ENCODE measurements at places on chromosomes 6 and 20. TPM values are rescaled to one million over a fixed set of nuclear protein-coding genes. Genes with fewer than 3 reads are reported as not detected.

DNA sequence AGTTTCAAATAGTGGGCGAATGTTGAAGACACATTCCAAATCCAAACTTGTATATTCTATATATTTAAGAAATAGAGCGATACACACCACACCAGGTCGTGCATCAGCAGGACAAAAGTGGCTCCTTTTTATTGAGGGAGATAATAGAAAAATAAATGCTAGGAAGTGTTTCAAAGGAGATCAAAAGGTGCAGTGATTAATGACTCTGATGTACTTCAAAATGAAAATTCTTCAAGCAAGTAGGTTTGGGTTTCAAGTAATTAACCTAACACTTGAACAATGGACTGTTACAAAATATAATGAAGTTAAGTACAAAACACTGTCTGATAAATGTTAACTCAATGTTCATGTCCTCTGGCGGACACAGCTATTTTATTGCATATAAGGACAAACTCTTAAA lies 185.9 kb downstream of the BTBD9 start:
- DNase-seq, result no peak

- no peak for DNase-seq
These were observed 382.6 kb downstream of the SMOC2 start for GRCh38 chr6:168823397-168824212.

DNA sequence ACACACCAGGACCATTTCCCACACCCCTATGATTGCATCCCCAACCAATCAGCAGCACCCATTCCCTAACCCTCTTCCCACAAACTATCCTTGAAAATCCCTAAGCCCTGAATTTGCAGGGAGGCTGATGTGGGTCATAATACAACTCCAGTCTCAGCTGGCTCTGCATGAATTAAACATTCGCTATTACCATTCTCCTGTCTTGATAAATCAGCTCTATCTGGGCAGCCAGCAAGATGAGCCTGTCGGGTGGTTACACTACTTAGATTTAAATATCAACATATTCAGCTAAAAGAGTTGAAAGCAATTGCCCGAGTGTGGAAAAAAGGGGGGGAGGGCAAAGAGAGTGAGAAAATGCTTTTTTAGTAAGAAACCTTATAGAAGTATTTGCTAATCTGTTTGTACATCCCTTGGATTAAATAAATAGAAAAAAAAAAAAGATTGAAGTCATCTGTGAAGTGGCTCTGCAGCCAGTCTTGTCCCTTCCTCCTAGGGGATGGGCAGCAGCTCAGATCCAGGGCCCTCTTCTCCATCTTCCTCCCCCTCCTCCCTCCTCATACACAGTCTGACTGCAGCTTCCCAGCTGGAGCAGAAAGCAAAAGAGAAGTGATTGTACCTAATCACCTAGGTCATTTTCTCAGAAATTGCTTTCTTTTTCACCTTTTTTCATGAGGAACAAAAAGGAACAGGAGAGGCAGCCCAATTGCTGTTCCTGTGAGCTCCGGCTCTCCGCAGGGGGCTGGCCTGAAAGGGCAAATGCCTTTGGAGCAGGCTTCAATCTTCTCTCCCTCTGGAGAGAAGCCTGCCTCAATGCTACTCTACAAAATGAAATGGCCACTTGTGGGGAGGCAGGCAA lies 356.6 kb upstream of the SULF2 start:
- DNase-seq, result peak; percentile 22

GRCh38 chr6:127182501-127182900 lies 64.0 kb downstream of the RSPO3 start:
- DNase-seq, result no peak

DNA sequence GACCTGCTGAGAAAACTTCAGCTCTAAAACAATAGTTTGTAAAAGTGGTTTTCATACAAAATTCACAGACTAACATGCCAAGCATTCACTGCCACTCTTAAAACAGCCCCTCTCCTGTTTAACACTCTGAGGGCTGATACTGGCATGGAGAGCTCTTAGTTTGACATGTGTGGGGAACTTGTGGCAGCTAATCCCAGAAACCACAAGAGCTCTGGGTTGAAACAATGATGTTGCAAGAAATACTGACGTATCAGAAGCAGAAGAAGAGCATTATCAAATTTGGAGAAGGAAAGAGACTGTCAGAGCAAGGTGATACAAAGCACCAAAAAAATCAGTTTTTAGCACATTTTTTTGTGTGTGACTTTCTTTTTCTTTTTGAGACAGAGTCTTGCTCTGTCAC lies 5.1 kb downstream of the BEND3 start:
- DNase-seq, result no peak

DNA sequence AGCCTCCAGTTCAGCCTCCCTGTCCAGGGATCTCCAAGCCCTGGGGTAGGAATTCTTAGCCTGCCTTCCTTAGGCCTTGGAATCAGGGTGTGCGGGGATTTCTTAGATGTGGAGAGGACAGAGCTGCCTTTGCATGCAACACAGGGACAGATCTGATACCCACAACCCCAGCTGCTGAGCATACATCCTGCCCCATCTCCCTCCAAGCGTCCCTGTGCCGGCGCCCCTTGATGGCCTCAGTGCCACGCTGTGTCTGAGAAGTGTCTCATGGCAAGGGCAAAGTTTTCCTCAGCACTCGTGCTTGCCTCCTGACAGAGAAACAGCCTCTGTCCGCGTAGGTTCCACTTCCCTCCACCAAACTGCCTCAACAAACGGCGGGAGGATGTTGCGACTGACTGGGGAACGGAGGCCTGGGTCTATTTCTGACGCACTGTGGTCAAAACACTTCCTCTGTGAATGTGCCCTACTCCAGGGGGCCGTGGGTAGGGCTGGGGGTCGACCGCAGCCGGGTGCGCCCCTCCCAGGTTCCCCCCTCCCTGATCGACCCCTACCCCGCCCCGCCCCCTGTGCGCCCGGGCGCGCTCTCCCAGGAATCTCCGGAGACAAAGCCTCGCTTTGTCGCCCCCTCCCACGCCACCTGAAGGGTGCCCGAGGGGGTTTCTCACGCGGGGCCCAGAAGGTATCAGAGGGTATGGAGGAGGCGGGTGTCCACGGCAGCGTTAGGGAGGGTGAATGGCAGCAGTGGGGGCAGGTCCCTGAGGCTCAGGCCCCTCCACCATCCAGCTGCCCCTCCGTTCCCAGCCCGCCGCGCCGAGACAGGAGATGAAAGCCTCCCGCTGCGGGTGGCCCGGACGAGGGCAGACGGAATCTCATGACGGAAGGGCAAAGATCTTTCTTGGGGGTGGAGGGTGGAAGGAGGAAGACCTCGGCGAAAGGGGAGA lies 806 bp downstream of the MICAL1 start:
- peak; percentile 82 for DNase-seq

DNA sequence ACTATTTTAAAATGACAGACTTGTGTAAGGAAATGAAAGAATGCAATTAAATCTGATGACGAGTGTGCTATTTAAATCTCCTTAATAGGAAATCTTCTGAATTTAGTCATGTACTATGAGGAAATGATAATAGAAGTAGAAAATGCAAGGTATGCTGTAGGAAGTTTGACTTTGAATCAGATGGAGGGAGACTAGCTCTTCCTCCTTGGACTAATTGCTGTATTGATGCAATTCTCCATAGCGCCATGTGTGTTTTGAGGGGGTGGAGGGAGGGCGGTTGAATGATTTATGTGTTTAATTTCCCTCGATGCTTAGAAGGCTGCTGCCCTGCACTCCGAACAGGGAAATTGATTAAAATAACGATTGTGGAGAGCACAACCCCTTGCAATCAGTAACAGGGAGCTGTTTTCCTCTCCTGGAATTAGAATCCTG lies 214.4 kb upstream of the PRND start:
- no peak for DNase-seq

DNA sequence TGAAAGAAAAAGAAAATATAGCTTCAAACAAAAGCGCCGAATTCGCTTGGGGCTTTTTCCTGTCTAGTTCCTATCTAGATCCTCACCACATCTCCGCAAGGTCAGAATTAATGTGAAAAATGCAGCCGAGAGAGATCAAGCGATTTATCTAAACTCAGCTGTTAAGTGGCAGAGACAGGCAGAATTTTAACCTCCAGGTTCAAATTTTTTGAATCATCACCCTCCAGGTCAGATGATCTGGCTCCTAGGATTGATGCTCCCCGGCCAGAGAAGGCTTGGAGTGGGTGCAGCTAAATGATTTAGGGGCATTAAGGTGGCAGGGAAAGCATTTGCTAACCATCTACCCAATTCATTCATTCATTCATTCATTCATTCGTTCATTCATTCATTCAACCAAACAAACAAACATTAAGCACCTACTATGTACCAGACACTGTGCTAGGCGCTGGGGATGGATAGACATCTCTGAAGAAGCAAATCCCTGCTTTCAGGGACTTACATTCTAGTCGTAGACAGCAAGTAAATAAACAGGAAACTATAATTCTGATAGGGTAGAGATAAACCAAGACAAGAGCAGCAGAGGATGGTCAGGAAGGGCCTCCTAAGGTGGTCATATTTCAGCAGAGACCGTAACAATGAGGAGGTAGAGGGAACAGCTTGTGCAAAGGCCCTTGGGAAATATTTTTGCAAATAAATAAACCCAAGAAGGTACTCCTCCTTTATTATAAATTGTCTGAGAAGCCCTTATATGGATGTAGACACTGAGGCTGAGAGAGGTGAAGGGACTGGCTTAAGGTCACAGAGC lies 672 bp upstream of the UBE2V1 start:
- no peak for DNase-seq

- no peak for DNase-seq
These were observed 215.0 kb upstream of the HSF2 start for GRCh38 chr6:122184401-122184827.

The GRIK2 gene
- 3.0 TPM for total RNA-seq

DNA sequence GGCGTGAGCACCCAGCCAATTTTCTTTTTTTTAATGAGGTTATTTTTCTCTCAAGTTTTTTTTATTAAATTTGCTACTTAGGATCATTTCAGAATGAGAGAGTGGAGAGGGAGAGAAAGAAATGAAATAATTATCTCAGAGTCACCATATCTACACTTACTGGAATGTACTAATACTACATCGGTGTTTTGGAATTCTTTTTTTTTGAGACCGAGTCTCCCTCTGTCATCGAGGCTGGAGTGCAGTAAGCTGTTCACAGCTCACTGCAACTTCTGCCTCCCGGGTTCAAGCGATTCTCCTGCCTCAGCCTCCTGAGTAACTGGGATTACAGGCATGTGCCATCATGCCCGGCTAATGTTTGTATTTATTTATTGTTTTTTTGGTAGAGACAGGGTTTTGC lies 27.8 kb downstream of the ANKRD6 start:
- no peak for DNase-seq

- no peak for DNase-seq
These were observed 17.4 kb downstream of the PEX3 start for GRCh38 chr6:143468026-143468425.

The TMEM200A gene
- total RNA-seq, result 7.2 TPM

DNA sequence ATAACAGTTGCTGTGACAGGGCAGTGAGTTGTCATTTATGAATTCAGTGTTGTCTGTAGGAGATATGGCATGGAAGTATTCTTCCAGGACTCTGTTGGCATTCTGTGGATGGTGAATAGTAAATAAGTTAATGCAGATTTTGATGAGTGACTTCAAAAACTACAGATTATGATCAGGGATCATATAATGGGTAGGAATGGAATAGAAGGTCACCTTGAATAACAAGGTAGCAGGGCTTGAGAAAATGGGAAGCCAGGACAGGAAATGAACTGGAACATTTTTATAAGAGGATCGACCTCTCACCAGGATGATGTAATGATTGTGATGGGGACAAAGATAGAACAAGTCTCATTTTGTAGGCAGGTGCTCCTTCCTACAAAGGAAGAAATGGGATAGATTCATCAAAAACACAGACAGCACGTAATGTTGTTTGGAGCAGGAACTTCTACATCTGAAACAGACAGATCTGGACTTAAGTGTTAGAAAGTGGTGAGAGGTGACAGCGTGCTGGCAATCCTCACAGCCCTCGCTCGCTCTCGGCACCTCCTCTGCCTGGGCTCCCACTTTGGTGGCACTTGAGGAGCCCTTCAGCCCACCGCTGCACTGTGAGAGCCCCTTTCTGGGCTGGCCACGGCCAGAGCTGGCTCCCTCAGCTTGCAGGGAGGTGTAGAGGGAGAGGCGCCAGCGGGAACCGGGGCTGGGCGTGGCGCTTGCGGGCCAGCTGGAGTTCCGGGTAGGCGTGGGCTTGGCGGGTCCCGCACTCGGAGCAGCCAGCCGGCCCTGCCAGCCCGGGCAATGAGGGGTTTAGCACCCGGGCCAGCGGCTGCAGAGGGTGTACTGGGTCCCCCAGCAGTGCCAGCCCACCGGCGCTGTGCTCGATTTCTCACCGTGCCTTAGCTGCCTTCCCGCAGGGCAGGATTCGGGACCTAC lies 30.8 kb upstream of the SSR1 start:
- no peak for DNase-seq

- DNase-seq, result no peak
These were observed 77.8 kb downstream of the ISM1 start for GRCh38 chr20:13298692-13299373.

The BTBD9 gene
- 22.3 TPM for total RNA-seq

The SLC26A8 gene
- 0.26 TPM for total RNA-seq

The POU5F1 gene
- total RNA-seq, result 0.45 TPM

DNA sequence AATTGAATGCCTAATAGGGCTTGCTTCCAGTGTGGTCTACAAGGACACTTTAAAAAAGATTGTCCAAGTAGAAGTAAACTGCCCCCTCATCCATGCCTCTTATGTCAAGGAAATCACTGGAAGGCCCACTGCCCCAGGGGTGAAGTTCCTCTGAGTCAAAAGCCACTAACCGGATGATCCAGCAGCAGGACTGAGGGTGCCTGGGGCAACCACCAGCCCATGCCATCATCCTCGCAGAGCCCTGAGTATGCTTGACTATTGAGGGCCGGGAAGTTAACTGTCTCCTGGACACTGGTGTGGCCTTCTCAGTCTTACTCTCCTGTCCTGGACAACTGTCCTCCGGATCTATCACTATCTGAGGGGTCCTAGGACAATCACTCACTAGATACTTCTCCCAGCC lies 411.5 kb downstream of the TENT5A start:
- DNase-seq, result no peak

The ZNF165 gene
- 0.24 TPM for total RNA-seq

DNA sequence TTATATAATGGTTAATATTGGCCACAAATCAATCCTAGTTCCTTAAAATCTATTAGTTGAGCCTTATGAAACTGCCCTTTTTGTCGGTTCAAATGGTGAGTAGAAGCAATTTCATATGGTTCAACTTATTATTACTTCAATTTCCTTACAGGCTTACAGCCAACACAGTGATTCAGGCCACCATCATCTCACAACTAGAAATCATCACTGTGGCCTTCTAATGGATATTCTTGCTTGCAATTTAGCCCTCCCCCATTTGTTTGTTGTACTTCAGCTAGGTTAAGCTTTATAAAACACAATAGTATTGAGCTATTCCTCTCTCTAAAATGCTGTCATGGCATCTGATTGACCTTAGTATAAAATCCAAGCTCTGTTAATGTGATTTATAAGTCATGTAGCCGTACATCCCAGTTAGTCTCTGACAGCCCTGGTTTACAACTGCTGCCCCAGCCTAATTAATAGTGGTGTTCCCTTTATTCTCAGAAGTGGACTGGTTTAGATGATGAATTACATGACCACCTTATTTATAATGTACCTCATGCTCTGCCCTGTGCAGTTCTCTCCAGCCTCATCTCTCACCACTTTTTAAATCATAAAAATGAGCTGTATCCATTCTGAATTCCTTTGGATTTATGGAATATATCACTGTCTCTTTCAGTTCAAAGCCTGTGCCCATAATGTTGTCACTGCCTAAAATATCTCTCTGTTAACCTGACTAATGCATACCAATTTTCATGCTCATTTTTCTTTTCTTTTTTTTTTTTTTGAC lies 36.7 kb downstream of the LAMA2 start:
- no peak for DNase-seq

- DNase-seq, result no peak
These were observed 382.7 kb downstream of the UTRN start for GRCh38 chr6:144667532-144668503.

The CFB gene
- 141 TPM for total RNA-seq

The GUCA1A gene
- total RNA-seq, result not detected

GRCh38 chr6:105744815-105745214 lies 341.3 kb upstream of the PRDM1 start:
- no peak for DNase-seq
